ENCODE measurements at places on chromosomes 1 and 21.

GRCh38 chr1:2823921-2824610, 22.6 kb upstream of the TTC34 start:
- no peak for DNase-seq

DNA sequence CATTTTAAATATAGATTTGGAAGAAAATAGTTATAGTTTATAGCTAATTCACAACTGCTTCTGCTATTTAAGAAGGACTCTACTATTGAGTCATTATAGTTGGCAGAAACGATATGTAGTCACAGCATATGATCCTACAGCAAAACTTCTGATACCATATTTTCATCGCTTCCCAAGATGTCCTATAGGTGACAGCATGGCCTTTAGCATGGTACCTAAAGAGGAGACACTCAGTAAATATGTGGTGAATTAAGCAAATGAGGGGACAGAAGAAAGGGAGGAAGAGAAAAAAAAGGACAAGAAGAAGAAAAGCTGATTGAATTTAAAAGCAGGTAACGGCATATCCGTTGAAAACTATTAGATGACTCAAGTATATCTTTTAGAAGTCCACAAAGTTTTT, 77.2 kb downstream of the PTGER3 start:
- DNase-seq, result no peak

- DNase-seq, result no peak
These were observed 149.0 kb downstream of the PCP4 start for GRCh38 chr21:40016234-40016633.

DNA sequence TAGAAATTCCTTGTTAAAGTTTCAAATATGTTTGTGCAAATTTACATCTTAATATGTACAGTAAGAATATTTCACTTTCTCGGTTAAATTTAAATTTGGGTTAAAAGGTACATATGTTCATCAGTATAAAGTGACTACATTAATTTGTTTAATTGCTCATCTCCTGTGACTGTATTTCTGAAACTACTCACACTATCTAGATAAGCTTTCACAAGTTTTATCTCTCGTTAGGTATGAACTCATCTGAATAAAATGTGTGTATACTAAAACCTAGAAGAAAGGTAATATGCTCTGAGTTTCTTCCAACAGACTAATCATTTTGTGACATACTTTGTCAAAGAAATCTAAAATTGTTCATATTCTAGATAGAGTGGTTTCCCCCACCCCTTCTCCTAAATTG, 150.7 kb downstream of the PATJ start:
- no peak for DNase-seq

DNA sequence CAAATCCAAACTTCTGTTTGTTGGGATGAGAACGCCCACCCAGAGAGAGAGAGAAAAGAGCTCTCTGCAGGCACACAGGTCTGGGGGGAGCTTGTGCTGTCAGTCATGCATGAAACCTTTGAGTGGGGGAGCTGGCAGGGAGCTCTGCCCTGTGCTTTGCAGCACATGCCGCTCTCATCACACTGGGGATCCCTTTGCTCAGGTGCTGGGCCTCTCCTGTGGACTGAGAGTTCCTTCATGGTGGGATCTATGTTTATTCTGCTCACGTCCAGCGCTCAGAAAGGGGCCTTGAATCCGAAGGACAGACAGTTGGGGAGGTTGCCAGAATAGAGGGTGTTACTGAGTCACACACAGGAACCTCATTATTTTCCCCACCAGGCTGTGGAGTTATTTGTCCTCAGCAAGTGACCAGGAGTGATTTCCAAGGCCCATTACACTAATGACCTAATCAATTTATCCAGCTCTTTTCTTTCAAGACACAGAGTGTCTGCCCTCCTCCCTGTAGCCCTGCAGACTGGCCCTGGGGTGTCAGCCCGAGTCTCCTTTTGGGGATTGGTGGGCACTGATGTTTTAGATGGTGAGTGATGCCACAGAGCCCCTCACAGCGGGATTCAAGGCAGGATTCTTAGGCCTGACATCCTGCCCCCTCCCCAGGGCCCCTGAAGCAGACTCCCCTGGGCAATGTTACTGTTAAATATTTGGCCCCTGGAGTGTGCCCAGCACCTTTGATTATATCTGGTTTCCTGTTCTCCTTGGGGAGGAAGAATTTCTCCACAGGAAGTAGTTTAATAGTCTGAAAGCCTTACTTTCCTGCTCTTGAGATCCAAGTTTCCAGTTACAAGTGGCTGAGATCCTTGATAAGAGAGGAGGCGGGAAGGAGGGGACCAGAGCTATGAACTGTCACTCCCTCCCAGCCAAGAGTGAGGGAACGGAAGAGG, 22.3 kb downstream of the MYBPH start:
- DNase-seq, result peak; percentile 2

DNA sequence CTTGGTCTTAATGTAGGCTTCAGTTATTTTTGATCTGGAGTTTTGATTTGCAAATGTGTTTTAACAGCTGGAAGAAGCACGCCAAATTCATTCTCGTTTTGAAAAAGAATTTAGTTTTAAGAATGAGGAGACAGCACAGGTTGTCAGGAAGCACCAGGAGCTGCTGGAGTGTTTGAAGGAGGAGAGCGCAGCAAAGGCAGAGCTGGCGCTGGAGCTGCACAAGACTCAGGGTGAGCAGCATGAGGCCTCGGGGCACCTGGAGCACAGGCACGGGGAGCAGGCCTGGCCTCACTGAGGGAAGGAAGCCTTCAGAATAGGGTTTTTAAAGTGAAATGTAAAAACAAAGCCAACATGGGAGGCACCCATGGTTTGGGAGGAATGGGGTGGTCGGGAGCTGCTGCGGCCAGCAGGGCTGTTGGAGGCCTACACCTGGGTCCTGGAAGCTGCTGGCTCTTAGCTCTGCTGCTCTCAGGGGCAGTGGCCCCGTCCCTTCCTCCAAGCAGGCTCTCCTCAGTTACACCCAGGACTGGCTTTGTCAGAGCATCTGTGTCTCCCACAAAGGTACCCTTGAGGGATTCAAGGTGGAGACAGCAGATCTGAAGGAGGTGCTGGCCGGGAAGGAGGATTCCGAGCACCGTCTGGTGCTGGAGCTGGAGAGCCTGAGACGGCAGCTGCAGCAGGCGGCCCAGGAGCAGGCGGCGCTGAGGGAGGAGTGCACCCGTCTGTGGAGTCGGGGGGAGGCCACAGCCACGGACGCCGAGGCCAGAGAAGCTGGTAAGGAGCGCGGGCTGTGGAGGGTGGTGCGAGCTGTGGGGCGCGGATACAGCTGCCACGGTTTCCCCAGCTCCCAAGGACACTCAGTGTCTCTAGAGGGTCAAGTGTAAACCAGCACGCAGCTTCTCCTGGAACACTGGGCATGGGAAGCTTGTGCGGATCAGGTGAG, 66.9 kb downstream of the PCNT start:
- DNase-seq, result no peak

DNA sequence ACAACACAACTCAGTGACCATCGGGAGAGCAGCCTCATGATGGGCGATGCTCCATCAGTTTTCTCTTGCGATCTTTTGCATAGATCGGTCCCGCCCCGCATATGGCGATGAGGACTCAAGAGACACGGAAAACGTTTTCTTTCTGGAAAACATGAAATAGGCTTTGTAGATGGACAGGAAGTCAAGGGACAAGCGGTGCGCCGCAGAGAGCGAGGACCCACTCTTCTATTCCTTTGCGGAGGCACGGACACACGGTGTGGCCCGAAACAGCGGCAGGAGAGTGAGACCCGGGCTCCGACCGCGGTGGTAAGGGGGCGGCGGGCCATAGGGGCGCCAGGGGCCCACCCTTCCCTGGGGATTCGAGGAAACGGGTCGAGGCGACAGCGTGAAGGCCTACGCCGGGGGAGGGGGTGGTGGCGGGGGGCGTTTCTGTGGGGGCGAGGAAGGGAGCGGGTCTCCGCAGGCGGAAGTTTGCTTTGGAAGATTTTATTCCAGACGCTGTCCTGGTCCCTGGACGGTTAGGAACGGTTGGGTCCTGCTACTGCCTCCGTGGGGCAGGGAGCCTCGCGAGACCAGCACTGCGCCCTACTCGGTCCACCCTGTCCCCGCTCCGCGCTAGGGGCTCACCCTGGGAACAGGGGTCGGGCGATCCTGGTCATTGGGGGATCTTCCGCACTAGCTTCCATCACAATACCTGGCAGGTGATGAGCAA, 796 bp upstream of the TDRKH start:
- no peak for DNase-seq

Data from LNCaP clone FGC (cell line).